ENCODE measurements at places on chromosomes 3 and 15.

DNA sequence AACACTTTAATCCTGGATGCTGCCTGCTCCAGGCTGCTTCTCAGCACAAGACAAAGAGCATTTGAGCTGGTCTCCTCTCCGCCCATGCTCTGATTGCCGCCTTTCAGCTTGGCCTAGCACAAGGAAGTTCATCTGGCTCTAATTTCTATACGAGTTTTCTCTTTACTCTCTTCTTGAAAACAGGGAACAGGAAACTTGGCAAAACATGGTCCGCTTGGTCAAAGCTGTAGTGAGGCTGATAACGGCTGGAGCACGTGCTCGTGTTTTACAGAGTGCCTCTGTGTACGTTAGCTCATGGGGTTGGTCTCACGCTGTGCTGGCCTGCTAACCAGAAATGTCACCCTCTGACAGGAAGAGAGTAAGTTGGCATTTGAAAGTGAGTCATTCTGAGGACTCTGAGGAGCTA is 19.2 kb downstream of the RARRES1 start:
- DNase-seq, result no peak

DNA sequence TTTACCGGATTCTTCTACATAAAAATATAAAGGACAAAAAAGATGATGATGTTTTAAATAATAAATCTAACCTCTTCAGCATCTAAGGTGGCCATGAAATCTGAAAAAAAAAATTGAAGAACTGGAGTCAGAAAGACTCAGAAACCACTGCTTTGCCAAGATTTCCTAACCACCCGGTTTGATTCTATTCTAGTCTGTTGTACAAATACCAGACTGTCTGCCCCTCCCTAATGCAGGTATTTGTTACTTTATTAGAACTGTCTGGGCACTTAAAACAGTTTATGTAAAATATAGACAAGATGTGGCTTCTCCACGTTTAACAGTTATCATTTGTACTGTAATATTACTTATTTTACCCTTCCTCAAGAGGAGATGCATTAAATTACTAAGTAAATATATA is 48.8 kb downstream of the UACA start:
- no peak for DNase-seq

DNA sequence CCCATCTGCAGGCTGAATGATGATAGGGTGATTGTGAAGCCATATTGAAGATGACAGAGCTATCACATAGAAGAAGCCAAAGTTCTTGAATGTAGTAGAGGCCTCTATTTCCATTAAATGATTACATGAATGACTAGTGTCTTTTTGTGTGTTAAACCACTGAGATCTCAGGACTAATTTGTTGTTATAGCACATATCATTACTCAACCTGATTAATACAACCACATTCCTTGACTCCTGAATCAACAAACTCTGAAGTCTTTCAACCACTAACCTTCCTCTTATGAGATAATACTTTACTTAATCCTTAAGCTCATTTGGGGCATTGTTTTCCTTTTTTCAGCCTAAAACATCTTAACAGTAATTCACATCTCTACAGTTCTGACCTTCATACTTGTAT is 564.5 kb upstream of the ADAMTS9 start:
- no peak for DNase-seq

GRCh38 chr15:52294881-52295420 is 653 bp downstream of the MYO5C start:
- no peak for DNase-seq

DNA sequence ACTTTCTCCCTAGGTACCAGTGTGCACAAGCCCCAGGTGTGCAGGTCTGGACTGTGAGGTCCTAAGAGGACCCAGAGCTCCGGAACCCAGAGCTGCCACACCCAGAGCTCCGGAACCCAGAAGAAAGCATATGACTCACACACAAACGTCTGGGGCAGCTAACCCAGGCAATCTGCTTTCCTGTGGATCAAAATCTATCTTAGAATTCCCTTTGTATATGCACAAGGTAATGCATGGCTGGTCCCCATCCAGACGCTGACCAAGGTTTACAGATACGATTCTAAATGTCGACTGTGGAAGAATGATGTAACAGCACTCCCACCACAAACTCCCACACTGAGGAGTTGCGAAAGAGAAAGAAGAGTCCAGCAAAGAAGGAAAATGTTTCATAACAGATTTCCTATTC is 15.7 kb downstream of the KCNMB2 start:
- no peak for DNase-seq

DNA sequence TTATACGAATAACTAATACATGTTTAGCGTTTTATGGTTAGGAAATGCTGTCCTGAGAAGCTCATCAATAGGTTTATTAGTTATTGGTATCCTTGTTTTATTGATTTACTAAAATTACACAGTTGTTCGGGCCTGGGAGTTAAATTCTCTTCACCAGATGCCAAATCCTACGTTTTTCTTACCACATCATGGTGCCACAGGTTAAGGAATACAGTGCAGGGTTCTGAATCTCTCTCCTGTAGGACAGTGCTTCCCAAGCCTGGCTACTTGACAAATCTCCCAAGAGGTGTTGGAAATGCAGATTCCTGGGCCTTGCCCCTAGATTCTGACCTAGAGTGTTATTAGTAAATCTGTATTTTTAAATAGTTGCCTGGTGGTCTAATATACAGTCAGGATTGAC is 273.4 kb upstream of the LRRFIP2 start:
- DNase-seq, result no peak

GRCh38 chr15:37028625-37029296 is 71.6 kb downstream of the MEIS2 start:
- no peak for DNase-seq

- no peak for DNase-seq
Observed at GRCh38 chr3:133393691-133394474, 6.0 kb upstream of the BFSP2 start.

DNA sequence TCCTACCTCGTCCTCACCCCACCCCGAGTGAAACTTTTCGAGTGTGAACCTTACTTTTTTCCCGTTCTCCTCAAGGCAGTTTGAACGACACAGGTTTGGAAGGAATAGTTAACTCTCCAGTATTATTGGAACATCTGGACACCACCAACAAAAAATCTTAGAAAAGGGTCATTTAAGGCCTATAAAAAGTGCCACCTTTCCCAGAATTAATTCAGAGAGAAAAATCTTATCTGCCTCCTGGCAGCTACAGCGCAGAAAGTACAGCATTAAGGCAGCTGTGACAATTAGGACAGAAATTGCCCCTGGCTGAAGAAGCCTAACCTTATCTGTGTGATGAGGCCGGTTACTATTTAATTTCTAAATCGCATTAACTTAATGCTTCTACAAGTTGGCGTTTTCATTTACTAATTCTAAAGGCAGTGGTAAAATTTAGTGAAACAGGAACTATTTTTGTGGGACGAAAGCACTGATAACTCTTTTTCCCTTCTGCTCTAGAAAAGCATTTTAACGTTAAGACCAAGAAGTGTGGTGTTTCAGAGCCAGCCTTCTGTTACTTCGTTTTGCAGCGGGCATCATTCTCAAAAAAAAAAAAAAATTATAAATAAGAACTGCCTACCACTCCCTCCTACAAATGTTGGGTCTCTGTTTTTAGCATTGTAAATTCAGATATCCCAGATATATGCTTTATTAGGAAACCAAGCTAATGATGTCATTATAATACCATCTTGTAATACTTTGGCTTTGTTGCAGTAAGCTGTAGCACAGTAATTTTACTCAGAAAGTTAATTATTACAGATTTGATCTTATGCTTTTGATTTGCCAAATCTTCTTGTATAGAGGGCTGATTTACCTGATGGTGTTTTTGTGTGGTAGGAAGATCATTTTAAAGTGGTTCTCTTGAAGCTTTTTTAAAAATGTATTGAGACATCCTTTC is 1.4 kb downstream of the ATP11B start:
- DNase-seq, result no peak

DNA sequence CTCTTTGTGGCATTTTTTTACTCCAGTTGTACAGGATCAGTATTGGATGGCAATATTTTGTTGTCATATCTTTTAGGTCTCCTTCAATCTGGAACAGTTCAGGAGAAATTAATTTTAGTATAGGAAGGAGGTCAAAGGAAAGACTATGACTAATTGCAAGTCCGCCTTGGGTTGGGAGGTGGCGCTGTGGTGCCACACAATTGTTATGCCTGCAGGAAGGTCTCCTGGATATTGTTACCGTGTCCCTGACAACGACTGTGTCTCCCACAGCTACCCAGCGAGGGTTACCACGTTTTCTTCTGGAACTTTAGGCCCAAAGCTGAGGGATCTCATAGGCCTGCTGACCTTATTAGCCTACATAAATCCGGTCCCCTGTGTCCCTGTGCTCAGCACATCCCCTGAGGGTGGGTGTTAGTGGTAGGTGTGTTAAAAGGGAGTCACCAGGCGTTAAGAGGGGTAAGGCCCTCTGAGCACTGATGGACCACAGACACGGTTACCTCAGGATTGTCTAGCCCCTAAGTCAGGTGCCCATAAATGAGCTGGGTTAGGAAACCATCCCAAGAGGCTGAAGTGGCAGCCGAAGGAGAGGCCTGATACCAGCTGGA is 31.5 kb downstream of the KCNAB1 start:
- DNase-seq, result peak; percentile 24

DNA sequence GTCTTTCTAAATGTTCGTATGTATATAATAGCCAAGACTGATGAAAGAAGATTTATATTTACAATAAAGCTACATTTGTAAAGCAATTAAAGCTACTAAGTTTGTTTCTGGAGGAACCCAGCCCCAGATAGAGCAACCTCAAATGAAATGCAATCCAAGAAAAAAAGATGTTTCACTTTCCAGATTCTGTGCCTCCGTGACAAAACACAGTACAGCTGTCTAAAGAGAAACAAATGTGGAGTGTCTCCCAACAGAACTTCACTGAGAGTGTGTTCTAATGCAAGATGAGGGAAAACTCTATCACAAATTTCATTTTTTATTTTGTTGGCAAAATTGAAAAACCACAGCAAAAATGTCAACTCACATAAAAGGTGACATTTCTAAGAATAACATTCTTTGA is 317.0 kb downstream of the OCA2 start:
- DNase-seq, result no peak

- DNase-seq, result no peak
Observed at GRCh38 chr15:80887148-80887547, 102.5 kb downstream of the MESD start.

- no peak for DNase-seq
Observed at GRCh38 chr15:97858296-97858695, 102.2 kb upstream of the ARRDC4 start.

DNA sequence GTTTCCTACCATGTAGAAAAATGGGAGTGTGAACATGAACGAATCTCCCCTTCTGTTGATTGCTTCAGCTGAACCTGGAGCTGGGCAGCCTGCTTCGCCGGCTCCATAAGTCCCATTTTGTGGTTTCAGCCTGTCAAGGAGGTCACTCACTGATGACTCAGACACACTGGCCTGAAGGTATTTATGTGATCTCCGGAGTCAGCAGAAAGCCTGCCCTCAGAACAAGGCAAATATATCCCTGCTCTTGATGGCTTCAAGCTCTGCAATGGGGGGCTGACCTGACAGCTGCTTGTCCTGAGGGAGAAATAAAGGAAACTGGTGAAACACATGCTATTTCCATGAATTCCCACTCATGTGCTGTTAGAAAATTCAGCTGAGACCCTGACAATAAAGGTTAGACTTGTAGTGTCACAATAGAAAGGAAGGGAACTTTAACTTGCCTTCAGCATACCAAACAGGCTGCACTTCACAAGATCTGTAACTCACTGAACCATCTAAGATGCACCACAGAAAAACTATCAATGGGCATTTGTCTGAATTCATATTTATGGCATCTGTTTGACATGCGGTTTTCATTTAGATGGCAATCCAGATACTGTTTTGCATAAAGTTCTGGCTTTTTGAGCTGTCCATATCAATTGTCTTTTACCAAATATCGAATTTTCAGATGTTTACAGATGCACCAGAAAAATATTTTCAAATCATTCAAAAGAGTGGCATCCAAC is 282.0 kb upstream of the VEPH1 start:
- DNase-seq, result no peak

DNA sequence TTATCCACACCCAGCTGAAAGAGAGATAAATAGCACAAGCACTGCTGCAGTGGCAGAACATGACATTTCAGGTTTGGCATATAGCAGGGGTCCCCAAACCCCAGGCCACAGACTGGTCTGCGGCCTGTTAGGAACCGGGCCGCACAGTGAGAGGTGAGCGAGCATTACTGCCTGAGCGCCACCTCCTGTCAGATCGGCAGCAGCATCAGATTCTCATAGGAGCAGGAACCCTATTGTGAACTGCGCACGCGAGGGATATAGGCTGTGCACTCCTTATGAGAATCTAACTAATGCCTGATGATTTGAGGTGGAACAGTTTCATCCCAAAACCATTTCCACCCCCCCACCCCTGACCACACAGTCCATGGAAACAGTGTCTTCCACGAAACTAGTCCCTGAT is 54.6 kb downstream of the CCR4 start:
- DNase-seq, result peak; percentile 18

DNA sequence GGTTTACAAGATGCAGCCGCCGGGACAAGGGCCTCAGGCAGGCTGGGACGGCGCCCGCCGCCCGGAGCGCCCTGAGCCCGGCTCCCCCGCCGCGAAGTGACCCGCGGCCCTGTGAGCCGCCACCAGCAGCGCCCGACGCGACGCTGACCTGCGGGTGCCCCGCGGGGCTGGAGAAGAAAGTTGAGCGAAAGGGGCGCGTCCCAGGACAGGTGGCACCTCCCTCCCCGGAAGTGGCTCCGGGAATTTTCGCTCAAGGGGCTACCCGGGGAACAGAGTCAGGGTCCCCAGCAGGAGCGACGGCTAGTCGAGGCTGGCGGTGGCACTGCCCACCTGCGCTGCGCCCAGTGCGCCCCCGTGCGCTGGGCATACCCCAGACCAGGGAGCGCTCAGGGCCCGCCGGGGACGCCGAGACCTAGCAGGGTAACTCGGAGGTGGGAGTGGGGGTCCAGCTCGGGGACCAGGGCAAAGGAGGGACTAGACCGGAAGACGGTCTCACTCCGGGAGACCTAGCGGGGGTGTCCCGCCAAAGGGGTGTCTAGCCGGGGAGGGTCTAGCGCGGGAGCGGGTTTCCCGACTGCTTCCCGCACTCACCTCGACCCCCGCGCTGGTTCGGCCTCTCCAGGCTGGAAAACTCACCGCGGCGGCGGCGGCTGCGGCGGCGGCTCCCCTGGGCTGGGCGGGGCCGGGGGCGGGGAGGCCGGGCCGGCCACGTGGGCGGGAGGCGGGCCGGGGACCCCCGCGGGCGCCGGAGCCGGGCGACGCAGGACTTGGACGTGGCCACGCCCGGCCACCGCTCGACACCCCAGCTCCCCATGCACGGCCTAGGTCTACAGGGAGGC is 18.4 kb downstream of the SPATA12 start:
- no peak for DNase-seq

All from T-cell (primary cell).